ENCODE measurements at places on chromosomes 11 and 22. TPM values are rescaled to one million over a fixed set of nuclear protein-coding genes. Genes with fewer than 3 reads are reported as not detected.

Gene NPTXR
- 15.0 TPM for total RNA-seq

Gene BIK
- total RNA-seq = 0.32 TPM

Gene SLC7A4
- total RNA-seq = 0.33 TPM

DNA sequence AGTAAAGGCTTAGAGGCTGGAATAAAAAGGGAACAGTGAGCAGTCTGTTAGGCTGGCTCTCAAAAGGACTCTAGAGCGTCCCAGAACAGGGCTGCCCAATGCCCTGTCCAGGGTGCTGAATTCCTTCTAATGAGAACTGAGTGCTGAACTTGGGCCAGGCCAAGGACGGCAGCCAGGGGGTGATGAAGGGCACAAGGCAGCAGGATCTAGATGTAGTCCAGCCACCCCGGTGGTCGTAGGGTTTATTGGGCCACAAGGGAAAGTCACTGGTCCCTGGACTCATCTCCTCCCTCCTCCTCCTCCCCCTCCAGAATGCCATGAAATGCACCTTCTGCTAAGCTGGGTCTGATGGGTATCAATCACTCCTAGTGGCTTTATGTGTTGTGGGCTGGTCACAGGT lies 19.2 kb downstream of the NPTXR start:
- H3K27me3 ChIP-seq = no peaks in the 10 kb centered on the region
- no peaks in the 10 kb centered on the region for H3K36me3 ChIP-seq
- no peaks in the 10 kb centered on the region for H3K4me1 ChIP-seq
- H3K4me3 ChIP-seq = no peak overlapping the region

DNA sequence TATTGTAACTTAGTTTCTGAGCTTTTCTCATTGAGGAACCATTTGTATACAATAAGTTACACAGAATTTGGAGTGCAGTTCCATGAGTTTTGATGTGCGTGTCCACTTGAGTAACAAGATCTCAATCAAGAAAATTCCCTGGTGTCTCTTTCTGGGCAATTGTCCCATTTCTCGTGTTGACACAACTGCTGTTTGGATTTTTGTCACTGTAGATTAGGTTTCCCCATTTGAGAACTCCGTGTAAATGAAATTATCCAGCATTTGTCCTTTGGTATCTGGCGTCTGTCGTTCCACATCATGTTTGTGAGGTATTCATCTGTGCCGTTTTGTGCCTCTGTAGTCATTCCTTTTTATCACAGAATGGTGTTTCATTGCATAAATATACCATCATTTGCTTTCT lies 547.0 kb downstream of the TBC1D22A start:
- DNase-seq = no peak
- H3K4me1 ChIP-seq = no peaks in the 10 kb centered on the region
- H3K36me3 ChIP-seq = no peaks in the 10 kb centered on the region
- H3K27me3 ChIP-seq = peaks cover 8% of the 10 kb centered on the region
- H3K27ac ChIP-seq = no peak overlapping the region

- H3K27me3 ChIP-seq = no peaks in the 10 kb centered on the region
- no peaks in the 10 kb centered on the region for H3K4me1 ChIP-seq
- no peak overlapping the region for H3K27ac ChIP-seq
- H3K36me3 ChIP-seq = no peaks in the 10 kb centered on the region
Measured at GRCh38 chr22:49112176-49112575, 715.5 kb downstream of the BRD1 start.

- no peaks in the 10 kb centered on the region for H3K27me3 ChIP-seq
- peaks cover 58% of the 10 kb centered on the region for H3K4me1 ChIP-seq
- no peak for DNase-seq
- H3K27ac ChIP-seq = peak overlapping the region; percentile 54
- H3K4me3 ChIP-seq = no peak overlapping the region
- H3K36me3 ChIP-seq = no peaks in the 10 kb centered on the region
Measured at GRCh38 chr22:40534379-40535188, 101.9 kb downstream of the MRTFA start.

GRCh38 chr11:19673924-19674729 lies 38.5 kb upstream of the NAV2 start:
- H3K4me1 ChIP-seq = peaks cover 93% of the 10 kb centered on the region
- no peak overlapping the region for H3K4me3 ChIP-seq
- H3K27ac ChIP-seq = peak overlapping the region; percentile 91
- no peaks in the 10 kb centered on the region for H3K36me3 ChIP-seq

DNA sequence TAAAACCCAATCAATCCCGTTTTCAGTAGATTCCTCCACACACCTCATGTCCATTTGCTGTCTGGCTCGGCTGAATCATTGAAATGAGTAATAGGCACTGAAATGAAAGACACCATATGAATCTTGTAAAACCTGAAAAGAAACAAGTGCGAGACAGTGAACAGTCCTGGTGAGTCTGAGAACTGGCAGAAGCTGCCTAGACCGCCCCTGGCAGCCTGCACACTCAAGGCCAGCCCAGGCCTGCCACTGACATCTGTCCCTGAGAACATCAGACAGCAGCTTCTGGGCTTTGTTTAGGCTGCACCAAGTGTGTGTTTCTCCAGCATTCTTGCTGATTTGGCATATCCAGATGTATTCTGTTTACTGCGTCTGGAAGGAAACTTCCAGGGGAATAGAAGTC lies 44.8 kb downstream of the ENDOD1 start:
- H3K27ac ChIP-seq = no peak overlapping the region
- peaks cover 7% of the 10 kb centered on the region for H3K4me1 ChIP-seq
- H3K27me3 ChIP-seq = no peaks in the 10 kb centered on the region

DNA sequence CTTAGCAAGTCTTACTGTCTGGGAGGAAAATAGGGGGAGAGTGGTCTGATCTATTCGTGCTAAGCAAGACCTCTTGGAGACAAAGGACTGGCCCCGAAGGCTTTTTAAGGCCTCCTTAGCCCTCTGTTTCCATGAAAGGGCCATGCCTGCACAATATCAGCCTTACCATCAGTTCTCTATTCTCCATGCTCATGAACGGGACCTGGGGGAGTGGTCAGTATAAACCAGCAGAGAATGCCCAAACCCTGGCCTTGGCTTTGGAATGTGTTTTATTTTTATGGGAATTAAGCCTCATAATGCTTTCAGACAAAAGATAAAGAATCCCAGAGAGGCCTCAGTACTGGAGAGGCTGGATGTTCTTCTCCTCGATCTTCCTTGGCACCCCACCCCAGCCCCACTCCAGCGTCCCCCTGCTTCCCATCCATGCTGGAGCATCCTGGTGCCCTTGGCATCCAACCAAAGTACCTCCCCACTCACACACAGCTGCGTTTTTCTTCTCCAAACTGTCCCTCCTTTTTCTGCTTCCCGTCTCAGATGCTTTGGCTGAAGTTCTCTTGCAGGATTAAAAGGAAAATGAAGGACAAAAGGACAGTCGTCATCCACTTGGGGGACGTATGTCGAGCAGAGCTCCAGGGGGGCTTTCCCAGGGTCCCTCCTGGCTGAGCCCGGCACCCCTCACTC lies 18.6 kb downstream of the FXYD6 start:
- no peak overlapping the region for H3K4me3 ChIP-seq
- no peak for DNase-seq
- H3K27ac ChIP-seq = peak overlapping the region; percentile 20
- no peaks in the 10 kb centered on the region for H3K27me3 ChIP-seq
